ENCODE measurements at places on chromosomes 11 and 22. TPM values are rescaled to one million over a fixed set of nuclear protein-coding genes. Genes with fewer than 3 reads are reported as not detected.
A peak's percentile ranks its signal among the peaks of the same experiment; 100 is the strongest.

DNA sequence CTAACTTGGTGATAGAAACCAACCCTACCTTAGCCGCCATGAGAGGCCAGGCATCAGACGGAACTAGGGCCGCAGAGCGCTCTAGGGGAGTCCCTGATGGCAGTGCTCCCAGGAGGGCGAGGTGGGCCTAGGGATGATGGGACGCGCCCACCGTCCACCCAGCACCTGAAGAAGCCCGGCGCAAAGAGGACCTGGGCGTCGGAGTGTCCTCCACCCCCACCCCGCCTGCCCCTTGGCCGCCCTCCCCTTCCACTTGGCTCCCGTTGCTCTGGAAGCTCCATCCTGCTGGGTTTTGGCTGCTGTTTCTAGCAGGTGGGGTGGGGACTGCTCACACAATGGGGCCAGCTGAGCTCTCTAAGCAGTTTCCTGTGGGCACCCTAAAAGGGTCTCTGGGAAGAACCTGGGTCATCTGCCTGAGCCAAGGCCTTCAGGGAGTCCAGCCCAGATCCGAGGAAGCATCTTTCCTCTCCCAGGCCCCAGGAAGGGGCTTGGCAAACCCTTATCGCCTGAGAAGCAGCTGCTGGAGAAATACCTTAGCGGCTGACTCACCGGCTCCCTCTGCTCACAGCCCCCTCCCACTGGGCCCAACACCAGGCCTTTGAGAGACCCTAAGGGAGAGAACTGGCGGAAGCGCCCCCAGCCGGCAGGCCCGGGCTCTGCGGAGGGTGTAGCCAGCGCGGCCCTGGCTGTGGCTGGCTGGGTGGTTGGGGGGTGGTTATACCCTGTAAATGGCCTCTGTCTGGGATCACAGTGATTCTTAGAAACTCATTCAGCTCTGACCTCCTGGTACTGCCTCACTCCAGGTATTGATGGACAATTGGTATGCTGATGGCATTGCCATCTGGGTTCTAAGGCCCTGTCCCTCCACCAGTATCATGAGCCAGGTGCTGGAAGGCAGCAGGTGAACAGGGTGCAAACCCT, 19.3 kb downstream of the CREB3L1 start:
- DNase-seq = no peak

Gene HOATZ
- not detected for total RNA-seq

Gene PLAAT5
- not detected for total RNA-seq

Gene TMEM191C
- 0.78 TPM for total RNA-seq

- peak; percentile 51 for DNase-seq
Observed at GRCh38 chr11:74325649-74326645, 14.5 kb upstream of the P4HA3 start.

GRCh38 chr11:119885861-119886567, 157.0 kb upstream of the NECTIN1 start:
- no peak for DNase-seq

GRCh38 chr22:22408731-22409696, 99.5 kb downstream of the ZNF280B start:
- peak; percentile 50 for DNase-seq

DNA sequence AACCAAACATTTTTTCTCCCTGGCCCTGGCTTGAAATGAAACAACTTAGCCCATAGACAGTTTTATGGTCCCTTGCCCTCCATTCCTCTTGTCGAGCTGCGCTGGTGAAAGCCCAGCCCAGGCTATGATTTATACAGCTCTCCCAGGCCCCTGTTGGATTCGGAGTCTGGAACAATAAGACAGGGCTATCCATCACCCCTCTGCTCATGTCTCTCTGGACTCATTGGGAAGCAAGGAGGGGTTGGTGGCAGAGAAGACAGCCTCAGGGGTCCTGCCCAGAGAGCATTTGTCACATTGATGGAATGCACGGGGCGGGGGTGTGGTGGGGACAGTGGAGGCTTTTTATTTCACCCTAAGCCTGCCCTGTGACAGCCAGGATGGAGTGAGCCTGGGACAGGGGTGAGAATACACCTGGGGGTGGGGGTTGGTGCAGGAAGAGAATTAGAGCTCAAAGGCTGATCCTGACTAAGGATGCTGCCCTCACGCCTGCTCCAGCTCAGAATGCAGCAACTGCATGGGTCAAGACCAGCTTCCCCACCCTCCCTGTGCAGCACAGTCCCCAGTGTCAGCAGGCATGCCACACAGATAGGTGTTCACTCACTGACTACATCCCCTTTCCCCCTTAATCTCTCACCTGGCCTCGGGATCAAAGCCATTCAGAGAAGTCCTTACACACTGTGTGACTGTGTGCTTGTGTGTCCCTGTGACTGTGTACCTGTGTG, 10.0 kb upstream of the PKNOX2 start:
- peak; percentile 21 for DNase-seq

- DNase-seq = no peak
Observed at GRCh38 chr11:13695886-13696285, 27.4 kb downstream of the FAR1 start.

Gene CNIH2
- 0.13 TPM for total RNA-seq

Gene PANX3
- not detected for total RNA-seq

GRCh38 chr22:50247748-50248147, 2.9 kb upstream of the TUBGCP6 start:
- no peak for DNase-seq

GRCh38 chr11:14537134-14537599, 17.0 kb upstream of the PSMA1 start:
- DNase-seq = no peak

Gene LYVE1
- total RNA-seq = 25.6 TPM

Gene FAR1
- total RNA-seq = 2.8 TPM

Gene SLC15A3
- 8.8 TPM for total RNA-seq

GRCh38 chr11:75433443-75433842, 440 bp upstream of the KLHL35 start:
- no peak for DNase-seq

Gene SCYL1
- total RNA-seq = 67.6 TPM

DNA sequence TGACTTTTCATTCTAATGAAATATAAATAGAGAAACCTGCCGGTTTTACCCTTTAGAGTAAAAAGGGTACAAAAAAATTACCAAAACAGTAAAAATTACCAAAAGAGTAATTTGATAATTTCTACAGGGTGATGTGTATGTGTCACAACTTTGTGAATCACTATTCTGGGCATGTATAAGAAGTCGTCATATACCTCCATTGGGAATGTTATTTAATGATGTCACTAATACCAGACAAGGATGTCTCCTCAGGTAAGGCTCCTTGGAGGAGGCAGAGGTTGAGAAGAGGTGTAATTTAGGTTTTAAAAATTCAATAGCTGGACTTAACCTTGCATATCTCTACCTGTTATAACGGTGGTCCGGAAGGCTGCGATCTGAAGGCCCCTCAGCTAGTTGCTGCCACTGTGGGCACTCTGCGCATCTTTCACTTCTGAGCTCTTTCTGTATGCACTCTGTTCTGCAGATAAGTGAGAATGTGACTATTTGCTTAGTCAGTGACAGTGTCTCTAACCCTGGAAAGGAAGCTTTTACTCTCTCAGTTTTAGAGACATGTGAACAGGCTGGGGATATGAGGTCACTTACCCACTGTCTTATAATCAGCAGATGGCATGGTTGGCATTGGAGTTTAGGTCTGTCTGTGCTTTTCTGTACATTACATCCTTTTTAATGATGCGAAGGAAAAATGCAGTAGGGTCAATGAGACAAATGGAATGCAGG, 987 bp upstream of the NCR3LG1 start:
- DNase-seq = no peak

DNA sequence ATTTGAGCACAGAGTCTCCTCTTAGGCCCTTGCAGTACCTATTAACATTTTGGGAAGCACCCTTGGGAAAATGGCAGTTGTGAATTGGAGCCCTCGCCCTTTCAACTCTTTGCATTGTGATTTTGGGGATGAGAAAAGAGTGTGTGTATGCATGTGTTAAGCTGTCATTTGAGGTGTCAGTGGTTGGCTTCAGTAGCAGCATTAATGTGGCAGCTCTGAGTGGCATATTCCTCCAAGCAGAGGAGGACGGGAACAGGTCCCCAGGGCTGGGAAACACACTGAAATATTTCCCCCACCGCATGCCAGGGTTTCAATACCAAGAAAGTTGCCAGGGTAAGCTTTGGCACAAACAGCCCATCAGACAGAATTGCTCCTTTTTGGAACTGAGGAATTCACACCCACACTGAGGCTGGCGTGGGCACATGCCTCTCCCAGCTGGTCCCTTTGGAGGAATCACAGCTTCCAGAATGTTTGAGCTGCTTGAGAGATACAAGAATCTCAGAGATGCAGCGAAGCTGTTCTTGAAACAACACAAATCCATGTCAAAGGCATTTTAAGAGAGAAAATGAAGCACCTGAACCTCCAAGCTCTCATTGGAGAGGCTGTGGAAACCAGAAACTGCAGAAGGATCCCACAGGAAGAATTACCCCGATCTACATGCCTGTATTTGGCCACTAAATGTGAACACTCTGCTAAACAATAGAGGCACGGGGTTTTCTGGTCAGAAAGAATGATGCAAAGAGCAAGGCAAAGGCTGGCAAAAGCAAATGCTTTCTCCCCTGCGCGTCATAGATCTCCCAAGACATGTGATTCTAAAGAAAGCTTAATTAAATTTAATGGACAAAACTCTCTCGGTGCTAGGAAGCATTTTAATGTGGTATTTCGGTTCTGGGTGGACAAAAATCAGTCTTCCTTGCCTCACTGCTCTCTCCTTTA, 67.2 kb upstream of the RCN1 start:
- DNase-seq = no peak

Gene CHST1
- 2.3 TPM for total RNA-seq

Gene LINC01488
- 27.5 TPM for total RNA-seq

GRCh38 chr11:108589136-108589535, 4.4 kb downstream of the EXPH5 start:
- DNase-seq = no peak

DNA sequence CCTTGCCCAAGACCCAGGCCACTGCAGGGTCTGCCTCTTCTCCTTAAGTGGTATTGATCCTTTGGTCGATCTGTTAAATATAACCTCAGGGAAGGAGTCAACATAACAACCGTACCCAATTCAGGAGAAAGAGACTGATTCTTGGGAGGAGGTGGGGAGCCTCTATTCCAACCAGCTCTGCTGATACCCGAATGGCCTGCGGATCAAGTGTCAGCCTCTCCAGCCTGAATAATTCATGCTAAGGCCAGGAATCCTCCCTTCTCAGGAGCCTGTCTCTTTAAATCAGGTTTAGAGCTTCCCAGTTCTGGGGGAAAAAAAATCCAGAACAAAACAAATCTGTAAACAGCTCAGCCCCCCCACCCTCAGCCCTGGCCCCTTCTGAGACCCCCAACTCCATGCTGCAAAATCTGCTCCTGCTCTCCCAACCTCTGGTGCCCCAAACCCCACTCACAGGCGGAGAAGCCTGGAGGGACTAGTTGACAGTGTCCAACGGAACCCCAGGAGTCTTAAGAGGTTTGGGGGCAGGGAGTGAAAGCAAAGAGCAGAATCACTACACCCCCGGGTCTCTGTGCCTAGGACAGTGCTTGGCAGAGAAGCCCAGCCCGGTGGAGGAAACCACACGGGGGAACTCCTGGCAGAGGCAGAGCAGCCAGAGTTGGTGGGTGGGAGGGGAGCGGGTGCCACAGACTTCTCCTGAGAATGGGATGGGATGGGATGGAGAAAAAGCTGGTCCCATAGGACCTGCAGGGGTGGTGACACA, 863 bp upstream of the TPBGL start:
- DNase-seq = no peak

DNA sequence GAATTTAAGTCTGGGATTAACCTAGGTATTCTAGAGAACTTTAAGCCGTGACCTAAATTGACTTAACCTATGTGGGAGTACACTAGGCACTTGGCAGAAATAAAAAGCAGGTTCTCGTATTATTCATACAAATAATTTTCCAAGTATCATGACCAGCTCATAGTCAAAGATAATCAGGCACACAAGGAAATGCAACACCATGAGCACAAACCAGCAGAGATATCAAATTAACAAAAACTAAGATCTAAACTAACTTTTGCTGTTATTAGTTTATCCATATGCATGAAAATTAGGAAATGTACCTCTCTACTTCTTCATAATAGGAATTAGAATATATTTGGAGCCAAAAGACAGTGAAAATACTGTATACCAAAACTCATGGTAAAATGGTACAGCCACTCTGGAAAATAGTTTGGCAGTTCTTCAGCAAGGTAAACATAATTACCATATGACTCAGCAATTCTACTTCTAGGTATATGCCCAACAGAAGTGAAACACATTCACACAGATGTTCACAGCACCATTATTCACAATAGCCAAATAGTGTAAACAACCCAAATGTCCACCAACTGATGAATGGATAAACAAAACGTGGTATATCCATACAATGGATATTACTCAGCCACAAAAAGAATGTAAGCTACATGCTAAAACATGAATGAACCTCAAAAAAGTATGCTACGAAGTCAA, 154.1 kb downstream of the ENTHD1 start:
- no peak for DNase-seq

Gene GGT5
- 11.5 TPM for total RNA-seq

Gene OR52M1
- total RNA-seq = not detected

GRCh38 chr11:67356864-67357561, 3.7 kb upstream of the POLD4 start:
- peak; percentile 64 for DNase-seq

GRCh38 chr22:20130731-20131596, 640 bp upstream of the ZDHHC8 start:
- peak; percentile 90 for DNase-seq
